ENCODE measurements at places on chromosomes 4 and X.

- no peak for DNase-seq
Observed at GRCh38 chr4:76257824-76258223, 6.3 kb downstream of the FAM47E start.

- DNase-seq: no peak
Observed at GRCh38 chr4:89489338-89489771, 181.8 kb upstream of the GPRIN3 start.

DNA sequence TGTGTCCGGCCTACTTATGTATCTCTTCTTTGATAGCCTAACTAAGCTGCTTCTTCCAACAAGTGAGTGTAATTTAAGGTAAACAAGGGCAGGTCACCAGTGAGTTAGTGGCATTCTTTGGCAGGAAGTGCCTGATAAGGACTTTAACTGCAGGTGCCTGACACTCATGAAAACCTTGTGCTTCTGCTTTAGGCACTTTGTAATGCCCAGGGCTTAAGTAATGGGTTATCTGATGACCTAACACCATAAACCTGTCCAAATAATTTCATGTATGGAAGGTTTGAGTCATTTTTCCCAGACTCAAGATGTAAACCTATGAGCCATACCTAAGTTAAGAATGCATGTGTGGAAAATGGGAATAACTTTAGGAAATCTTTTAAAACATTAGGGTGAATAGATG lies 43.0 kb downstream of the BCOR start:
- DNase-seq: no peak

DNA sequence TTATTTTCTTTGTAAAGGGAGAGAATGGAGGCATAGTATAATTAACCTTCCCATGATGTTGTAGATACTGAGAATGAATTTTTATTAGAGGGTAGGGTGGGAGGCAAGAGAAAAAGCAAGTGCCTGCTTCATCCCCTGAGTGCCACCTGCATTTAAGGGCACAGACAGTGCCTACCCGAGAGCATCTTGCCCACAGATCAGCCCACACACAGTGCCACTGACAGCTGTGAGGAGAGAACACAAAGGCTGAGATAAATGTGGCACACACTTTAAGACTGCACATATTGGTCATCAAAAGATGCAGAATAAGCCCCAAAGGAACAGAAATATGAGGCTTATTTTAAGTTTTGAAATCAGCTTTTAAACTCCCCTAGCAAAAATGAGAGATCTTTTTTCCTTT lies 250.8 kb downstream of the SLC39A8 start:
- no peak for DNase-seq

DNA sequence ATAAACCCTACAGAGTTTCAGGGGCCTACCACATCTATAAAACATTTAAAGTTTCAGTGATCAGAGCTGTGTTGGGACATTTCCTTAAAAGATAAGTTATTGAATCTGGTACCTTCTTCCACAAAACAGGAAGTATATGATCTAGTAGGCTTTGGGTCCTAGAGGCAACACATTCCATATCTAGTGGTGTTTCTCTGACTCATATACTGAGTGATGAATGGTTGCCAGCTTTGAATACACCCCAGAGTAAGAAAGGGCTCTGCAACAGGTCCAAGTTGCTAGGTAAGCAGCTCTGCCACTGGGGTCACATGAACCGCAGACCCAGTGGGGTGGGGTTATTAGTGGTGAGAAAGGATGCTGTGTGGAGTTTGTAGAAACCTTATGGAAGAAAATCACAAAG lies 32.4 kb upstream of the BLTP1 start:
- no peak for DNase-seq

DNA sequence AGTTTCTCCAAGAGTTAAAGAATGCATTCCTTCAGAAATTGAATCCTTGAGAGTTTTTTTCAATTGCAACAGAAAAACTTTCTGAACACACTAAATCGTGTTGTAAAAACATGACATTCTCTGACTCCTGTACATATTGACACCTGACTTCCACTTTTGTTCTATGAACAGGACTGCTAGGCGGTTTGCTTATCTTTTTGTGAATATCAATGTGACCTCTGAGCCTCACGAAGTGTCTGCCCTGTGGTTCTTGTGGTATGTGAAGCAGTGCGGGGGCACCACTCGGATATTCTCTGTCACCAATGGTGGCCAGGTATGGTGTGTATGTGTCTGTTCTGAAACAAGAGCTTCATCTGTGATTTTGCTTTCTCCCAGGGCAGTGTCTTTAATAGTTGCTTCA lies 71.9 kb downstream of the MAOA start:
- no peak for DNase-seq

DNA sequence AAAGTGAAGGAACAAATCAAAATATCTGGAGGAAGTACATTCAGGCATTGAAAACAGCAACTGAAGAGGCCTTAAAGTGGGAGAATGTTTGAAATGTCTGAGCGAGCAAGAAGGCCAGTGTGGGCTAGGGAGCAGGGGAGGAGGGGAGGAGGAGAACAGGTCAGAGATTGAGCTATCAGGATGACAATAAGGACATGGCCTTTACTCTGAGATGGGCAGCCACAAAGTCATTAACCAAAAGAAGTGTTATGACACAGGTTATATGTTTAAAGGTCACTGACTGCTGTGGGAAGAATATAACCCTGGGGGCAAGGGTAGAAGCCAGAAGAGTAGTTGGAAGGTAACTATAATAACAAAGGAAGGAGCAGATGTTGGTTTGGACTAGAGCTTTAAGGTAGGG lies 315.4 kb downstream of the INPP4B start:
- no peak for DNase-seq

Data from stimulated activated CD4-positive, alpha-beta T cell treated with anti-CD3 and anti-CD28 coated beads, Interleukin-15, amount 100 ng/mL, for 1 hour (primary cell).